ENCODE measurements at places on chromosomes 3 and 15. TPM values are rescaled to one million over a fixed set of nuclear protein-coding genes. Genes with fewer than 3 reads are reported as not detected.

Gene SI
- total RNA-seq: not detected

Gene BLOC1S6
- total RNA-seq: 26.3 TPM

Gene PLD1
- total RNA-seq: 23.3 TPM

Gene IL16
- total RNA-seq: 0.42 TPM

Gene DZIP1L
- 2.5 TPM for total RNA-seq

Gene PPP1R14D
- not detected for total RNA-seq

Gene CAMKV
- total RNA-seq: not detected

Gene PLCB2
- 1.4 TPM for total RNA-seq

All from airway epithelial cell (primary cell).